ENCODE measurements at places on chromosomes 2 and 18. TPM values are rescaled to one million over a fixed set of nuclear protein-coding genes. Genes with fewer than 3 reads are reported as not detected.
A peak's percentile ranks its signal among the peaks of the same experiment; 100 is the strongest.

Gene SP9
- polyA plus RNA-seq = not detected

Gene RAPGEF4
- 0.45 TPM for polyA plus RNA-seq

DNA sequence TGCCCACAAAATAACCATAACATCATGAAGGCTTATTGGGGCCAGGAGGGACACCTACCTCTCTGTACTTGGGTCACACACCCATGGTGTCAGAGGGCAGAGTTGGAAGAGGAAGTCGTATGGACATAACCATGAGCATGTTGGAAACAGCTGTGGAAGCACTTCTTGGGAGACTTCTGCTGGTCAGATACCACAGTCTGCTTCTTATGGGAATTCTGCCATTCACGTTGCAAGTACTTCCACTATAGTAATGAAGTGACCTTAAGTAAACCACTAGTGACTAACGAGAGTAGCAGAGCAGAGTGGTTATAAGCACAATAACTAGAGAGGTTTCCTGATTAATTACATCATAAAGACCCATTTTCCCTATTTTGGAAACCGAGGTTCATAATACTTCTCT is 61.1 kb upstream of the TFPI start:
- DNase-seq = no peak

GRCh38 chr18:77905011-77905410 is 655.4 kb downstream of the GALR1 start:
- no peak for DNase-seq

- DNase-seq = no peak
Measured at GRCh38 chr2:134522496-134523455, 196.0 kb downstream of the TMEM163 start.

- DNase-seq = no peak
Measured at GRCh38 chr2:199926806-199927205, 15.7 kb downstream of the C2orf69 start.

GRCh38 chr18:13390196-13390595 is 171.6 kb downstream of the LDLRAD4 start:
- no peak for DNase-seq

- DNase-seq = no peak
Measured at GRCh38 chr2:11385847-11386246, 41.4 kb upstream of the ROCK2 start.

DNA sequence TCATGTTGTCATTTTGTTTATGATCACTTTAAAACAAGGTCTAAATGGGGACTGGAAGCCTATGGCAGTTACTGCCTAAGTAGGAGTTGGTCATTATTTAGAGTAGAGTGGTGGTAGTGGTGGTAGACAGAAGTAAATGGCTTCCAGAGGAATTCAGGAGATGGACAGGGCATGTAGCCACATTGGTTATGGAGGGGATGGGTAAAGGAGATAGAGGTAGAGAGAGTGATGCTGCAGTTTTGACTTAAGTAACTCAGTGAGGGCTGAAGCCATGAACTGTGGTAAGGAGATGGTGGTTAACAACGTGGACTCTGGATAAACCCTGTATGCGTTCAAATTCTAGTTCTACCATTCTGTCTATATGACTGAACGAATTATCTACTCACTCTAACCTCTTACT is 61.6 kb upstream of the NOSTRIN start:
- no peak for DNase-seq

DNA sequence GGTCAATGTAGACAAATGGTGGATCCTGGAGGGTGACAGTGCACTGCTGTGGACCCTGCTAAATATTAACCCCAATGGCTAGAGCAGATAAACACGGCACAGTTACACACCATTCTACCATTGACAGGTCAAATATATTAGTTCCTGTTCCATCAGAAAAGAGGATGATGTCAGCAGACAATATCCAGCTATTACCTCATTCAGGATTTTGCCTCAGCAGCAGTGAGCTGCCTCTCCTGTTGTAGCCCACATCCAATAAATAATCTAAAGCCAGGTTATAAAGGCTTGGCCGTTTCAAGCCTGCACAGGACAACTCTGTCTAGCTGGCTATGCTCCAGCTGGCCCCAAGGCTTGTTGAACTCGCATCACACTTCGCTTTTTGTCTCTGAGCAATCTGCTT is 31.6 kb upstream of the NETO1 start:
- no peak for DNase-seq

Gene GMPPA
- 59.3 TPM for polyA plus RNA-seq

GRCh38 chr2:217691920-217692666 is 310.7 kb downstream of the TNS1 start:
- no peak for DNase-seq

GRCh38 chr2:9178904-9179571 is 27.6 kb upstream of the ASAP2 start:
- peak; percentile 73 for DNase-seq
